ENCODE measurements at places on chromosomes 2 and 18.

- no peak for DNase-seq
These were observed 104.9 kb downstream of the IRS1 start for GRCh38 chr2:226694586-226695284.

DNA sequence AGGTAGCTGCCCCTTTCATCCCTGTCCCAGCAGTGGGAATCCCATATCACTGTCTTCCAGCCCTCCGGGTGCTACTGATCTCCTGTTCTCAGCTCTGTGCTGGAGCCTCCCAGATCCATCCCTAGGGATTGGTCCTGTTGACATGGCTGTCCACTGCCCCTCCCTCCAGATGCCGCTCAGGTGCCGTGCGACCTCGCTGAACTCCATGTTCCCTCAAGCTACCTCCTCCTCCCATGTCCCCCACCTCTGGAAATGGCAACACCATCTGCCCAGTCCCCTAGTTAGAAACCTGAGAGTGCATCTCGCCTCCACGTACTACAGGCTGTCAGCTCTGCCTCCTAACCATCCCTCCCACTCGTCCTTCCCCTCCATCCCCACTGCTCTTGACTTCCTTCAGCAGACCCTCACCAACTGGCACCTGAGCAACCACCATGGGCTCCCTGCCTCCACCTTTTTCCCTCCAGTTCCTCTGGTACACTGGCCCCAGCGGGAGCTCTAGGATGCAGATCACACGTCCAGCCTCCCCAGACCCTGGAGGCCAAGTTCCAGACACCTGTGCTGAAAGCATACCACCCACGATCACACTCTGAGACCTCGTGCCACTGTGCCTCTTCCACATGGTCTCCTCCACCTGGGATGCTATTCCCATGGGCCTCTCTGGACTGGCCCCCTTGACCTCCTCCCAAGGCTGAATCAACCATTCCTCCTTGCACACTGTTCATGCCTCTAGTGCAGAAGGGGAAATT is 106.8 kb downstream of the KLHL29 start:
- no peak for DNase-seq

DNA sequence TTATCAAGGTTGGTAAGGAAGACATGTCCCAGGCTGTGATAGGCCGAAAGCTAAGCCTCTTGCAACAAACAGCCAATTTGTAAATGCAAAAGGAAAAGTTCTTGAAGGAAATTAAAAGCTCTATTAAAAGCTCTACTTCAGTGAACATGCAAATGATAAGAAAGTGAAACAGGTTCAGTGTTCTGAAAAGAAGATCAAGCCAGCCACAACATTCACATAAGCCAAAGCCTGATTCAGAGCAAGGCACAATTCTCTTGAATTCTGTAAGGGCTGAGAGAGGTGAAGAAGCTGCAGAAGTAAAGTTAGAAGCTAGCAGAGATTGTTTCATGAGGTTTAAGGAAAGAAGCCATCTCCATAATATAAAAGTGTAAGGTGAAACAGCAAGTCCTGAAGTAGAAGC is 1259.5 kb upstream of the PIK3C3 start:
- no peak for DNase-seq

DNA sequence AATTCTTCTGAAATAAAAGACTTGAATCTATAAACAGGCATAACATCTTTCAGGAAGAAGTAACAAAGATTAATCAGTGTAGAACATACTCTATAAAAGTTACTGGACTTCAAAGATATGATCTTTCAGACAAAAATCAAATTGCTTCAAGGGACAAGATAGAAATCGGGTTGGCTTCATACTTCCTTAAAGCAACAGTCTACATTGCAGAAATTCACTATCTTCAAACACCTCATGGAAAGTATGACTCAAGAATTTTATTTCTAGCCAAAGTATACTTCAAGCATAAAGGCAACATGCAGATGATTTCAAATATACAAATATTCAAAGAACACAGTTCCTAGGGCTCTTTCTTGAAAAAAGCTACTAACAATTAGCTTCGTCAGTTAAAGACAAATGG is 240.7 kb downstream of the SRBD1 start:
- DNase-seq = no peak

DNA sequence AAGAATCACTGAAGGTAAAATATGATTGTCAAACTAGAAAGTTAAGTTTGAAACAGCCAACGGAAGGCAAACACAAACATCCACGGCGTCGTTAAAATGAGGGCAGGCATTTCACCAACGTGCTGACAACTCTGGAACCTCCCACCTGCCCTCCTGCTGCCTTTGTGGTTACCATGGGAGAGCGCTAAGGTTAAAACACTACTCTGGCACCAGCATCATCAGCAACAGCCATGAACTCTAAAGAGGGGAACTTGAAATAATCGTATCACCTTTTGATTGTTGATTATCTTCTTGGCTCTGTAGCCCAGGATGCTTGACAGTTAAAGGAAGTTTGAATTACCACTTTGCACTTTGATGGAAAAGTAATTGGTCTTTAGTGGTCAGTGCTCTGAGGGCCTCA is 34.7 kb downstream of the CYB5A start:
- no peak for DNase-seq

- DNase-seq = no peak
These were observed 104.5 kb upstream of the TAF1B start for GRCh38 chr2:9738535-9739496.

DNA sequence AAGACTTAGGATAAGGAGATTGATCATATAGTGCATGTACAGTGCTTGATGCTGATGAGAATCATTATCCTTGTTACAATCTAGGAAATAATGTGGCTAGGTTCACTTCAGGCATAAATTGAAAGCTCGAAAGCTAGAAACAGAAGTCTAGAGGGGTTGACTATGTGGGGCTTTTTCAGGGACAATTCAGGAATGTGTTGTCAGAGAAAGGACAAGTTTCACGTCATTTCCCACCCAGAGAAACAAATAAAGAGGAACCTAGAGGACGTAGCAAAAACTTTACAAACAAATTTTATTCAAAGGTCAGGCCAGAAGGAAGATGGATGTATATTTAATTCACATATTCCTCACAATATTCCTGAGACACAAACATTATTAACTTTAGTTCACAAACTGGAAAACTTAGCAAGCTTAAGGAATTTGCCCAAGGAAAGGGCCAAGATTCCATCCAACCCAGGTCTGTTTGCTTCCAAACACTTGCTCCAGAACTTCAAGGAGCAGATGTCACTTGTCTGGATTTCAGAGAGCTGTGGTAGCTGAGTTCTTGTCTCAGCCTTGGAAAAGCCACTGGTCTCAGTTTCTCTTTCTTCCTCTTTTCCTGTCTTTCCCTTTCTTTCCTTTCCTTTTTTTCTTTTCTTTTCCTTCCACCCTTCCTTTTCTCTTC is 7.4 kb downstream of the CYRIA start:
- no peak for DNase-seq

DNA sequence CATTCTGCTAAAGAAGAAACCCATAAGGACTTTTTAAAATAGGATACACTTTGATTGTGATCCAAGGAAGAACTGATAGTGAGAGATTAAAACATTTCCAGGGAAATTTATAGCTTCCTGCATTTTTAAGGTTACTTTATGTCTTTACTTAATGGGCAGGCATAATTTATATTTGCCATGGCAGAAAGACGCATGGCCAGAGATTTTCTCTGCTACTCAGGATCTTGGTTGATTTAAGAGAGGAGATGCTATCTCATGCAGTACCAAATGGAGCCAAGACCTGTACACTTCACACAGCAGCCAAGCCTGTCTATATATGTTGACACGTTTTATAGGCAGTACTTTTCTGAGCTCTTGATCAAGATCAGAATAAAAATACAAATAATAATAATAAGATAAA is 60.9 kb upstream of the NT5C1B start:
- DNase-seq = no peak

GRCh38 chr2:2188941-2189340 is 142.1 kb downstream of the MYT1L start:
- no peak for DNase-seq

- DNase-seq = no peak
These were observed 176.3 kb downstream of the TNS1 start for GRCh38 chr2:217826520-217826919.

DNA sequence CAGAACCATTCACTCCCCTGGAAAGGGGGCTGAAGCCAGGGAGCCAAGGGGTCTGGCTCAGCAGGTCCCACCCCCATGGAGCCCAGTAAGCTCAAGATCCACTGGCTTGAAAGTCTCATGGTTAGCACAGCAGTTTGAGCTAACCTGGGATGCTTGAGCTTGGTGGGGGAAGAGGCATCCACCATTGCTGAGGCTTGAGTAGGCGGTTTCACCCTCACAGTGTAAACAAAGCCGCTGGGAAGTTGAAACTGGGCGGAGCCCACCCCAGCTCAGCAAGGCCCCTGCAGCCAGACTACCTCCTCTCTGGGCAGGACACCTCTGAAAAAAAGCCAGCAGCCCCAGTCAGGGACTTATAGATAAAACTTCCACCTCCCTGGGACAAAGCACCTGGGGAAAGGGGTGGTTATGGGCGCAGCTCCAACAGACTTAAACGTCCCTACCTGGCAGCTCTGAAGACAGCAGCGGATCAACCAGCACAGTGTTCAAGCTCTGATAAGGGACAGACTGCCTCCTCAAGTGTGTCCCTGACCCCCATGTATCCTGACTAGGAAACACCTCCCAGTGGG is 14.7 kb upstream of the TTC32 start:
- DNase-seq = no peak

- DNase-seq = no peak
These were observed 9.7 kb downstream of the COBLL1 start for GRCh38 chr2:164831887-164832286.

GRCh38 chr2:147094077-147094476 is 750.8 kb upstream of the ACVR2A start:
- DNase-seq = no peak

DNA sequence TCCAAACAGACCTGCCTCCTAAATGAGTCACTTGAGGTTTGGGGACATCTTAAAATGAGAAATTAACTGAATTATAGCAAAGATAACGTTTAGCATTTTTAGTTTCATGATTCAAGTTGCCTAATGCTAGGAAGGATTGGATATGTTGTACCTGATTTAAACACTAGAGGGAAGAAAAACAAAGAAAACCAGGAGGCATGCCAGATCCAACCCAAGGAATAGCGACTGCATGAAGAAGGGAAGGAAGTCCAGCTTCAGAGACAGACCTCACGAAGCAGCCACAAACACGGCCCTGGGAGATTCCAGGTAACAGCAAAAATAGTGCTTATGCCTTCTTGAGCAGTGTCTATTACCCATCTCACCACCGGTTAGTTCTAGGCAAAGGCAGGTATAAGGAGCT is 499.9 kb upstream of the SPHKAP start:
- no peak for DNase-seq

- no peak for DNase-seq
These were observed 204.1 kb downstream of the GLI2 start for GRCh38 chr2:120939595-120940318.

GRCh38 chr2:129464036-129464435 is 515.4 kb upstream of the RAB6C start:
- no peak for DNase-seq

DNA sequence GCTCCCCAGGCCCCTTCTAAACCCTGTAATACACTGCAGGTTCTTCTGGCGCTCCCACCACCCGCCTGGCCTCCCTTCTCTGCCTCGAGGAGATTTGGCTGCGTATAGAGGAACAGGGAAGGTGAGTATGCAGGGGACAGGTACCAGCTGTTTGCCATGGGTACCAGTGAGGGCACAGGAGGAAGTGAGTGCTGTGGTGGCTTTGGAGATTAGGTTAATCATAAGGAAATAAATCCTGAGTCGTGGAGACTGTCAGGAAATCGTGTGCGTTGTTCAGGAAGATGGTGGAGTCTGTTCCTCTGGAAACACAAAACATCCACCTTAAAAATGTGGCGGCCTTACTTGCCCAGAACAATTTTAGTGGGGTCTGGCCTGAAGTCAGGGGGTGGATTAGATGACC is 230.4 kb downstream of the FAM210A start:
- DNase-seq = no peak

GRCh38 chr18:55603775-55604174 is 15.8 kb upstream of the TCF4 start:
- no peak for DNase-seq

- DNase-seq = no peak
These were observed 20.6 kb downstream of the EHD3 start for GRCh38 chr2:31254237-31255203.

- DNase-seq = no peak
These were observed 217.1 kb downstream of the SETBP1 start for GRCh38 chr18:44897816-44898215.

DNA sequence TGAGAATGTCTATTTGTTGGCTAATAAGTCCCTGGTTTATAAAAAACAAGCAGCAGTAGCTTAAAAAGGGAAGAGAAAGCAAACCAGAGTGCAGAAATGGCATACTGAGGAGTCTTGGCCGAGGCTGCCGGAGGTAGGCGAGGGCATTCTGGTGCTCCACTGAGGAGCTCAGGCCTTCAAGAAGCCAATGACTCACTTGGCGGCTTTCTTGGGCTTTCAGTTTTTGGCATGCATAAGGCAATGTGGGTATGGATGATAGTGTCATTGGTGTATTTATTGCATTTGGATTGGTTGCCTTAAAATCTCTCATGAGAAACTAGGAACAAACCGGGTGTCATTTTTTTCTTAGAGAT is 119.6 kb upstream of the ARL5A start:
- DNase-seq = no peak
